ENCODE measurements at places on chromosomes 13 and 19.
A peak's percentile ranks its signal among the peaks of the same experiment; 100 is the strongest.

- DNase-seq = no peak
These were observed 20.9 kb downstream of the MBD3L2B start for GRCh38 chr19:7000333-7000732.

DNA sequence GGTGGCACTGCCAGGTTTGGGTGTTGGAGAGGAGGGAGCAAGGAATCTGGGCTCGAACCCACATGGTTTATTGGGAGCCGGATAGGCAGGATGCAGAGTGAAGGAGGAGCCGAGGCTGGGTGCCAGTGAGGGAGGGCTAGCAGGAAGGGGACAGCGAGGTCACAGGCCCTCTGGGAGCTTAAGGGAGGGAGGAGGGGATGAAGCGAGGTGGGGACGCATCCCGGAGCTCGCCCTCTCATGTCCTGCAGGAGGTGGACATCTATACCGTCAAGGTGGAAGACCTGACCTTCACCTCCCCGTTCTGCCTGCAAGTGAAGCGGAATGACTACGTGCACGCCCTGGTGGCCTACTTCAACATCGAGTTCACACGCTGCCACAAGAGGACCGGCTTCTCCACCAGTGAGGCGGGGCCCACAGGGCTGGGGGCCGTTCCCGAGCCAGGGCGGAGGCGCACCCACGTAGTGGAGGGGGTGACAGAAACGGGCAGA is 3.5 kb upstream of the ADM5 start:
- no peak for DNase-seq

DNA sequence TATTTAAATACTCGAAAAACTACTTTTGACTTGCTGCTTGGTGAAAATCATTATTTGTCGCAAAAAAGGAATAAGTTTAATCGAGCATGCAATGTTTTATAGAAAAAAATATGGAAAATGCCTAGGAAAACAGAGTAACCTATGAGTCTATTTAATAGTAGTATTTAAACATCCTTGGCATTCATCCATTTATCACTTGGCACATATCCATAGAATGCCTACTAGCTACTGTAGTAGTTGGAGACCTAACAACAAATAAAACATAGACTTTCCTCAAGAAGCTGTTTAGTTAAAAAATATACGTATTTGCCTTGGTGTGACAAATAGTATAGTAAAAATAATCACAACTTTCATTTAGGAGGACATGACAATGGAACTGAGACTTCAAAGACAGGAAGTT is 302.1 kb downstream of the DIAPH3 start:
- no peak for DNase-seq

GRCh38 chr19:20165971-20166592 is 932 bp upstream of the ZNF486 start:
- DNase-seq = no peak

- DNase-seq = no peak
These were observed 2.0 kb downstream of the GPR183 start for GRCh38 chr13:99305158-99305557.

- no peak for DNase-seq
These were observed 1208.0 kb downstream of the DIAPH3 start for GRCh38 chr13:58955546-58956385.

DNA sequence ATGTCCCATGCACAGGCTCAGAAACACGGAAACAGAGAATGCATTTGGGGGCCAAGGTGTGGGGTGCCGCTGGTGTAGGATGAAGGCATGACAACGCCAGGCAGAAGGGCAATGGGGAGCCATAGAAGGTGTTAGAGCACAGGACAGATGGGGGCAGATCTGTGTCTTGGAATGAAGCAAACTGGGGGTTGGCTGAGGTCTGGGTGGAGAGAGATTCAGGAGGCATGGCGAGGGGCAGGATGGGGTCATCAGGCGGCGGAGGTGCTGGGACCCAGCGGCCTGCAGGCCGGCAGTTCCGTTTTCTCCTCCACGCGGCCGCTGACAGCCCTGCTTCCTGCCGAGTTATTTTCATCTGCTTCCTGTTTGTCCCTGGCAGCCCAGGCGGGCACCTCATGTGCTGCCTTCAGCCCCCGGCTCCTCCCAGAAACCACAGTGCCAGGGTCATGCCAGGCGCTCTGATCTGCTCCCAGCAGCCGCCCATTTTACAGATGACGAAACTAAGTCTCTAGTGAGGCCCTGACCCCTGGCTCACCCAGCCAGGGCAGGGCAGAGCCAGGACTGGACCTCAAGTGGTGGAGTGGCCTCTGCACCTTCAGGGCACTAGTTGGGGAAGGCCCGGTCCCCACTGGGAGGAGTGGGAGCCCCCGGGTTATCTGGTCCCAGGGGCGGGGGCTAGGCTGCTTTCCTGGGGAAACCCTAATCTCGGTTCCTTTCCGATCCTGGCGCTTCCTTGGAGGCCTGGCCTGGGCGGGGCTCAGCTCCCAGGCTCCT is 2.2 kb downstream of the ARHGAP45 start:
- DNase-seq = no peak

GRCh38 chr19:51750400-51751094 is 1.1 kb downstream of the FPR1 start:
- DNase-seq = no peak

DNA sequence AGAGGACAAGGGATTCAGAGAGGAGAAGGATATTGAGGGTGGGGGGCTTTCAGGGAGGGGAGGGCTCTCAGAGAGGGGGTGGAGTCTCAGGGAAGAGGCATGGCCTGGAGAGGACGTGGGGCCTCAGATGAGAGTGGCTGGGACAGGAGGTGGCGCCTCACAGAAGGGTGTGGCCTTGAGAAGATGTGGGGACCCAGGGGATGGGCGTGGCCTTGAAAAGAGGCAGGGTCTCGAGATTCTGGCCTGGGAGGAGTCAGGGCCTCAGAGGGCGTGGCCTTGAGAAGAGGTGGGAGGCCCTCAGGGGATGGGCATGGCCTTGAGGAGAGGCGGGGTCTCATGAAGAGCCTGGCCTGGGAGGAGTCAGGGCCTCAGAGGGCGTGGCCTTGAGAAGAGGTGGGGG is 23.7 kb upstream of the TNFSF14 start:
- DNase-seq = no peak

DNA sequence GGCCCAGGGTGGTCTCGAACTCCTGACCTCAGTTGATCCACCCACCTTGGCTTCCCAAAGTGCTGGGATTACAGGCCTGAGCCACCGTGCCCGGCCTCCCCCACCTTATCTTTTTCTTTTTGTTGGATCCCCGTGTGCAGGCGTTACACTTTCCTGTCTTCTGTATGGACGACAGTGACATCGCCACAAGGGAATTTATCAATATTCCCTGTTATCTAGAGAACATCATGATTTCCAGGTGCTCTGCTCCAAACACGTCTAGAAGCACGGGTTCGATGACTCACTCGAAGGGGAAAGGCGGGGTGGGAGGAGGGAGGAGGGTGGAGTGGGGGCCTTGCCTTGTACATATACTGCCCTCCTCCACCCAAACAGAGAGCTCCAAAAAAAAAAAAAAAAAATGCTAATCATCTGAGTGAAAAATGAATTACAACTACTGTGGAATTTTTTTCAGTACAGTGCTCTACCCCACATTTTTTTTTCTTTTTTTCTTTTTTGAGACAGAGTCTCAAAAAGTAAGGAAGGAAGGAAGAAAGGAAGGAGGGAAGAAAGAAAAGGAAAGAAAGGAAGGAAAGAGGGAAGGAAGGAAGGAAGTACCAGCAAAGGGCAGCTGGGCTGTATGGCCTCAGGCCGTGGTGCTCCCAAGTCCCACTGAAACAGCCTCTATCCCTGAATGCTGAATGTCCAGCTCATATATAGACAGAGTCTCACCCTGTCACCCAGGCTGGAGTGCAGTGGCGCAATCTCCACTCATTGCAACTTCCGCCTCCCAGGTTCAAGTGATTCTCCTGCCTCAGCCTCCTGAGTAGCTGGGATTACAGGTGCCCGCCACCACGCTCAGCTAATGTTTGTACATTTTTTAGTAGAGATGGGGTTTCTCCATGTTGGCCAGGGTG is 36.8 kb downstream of the INSR start:
- no peak for DNase-seq

DNA sequence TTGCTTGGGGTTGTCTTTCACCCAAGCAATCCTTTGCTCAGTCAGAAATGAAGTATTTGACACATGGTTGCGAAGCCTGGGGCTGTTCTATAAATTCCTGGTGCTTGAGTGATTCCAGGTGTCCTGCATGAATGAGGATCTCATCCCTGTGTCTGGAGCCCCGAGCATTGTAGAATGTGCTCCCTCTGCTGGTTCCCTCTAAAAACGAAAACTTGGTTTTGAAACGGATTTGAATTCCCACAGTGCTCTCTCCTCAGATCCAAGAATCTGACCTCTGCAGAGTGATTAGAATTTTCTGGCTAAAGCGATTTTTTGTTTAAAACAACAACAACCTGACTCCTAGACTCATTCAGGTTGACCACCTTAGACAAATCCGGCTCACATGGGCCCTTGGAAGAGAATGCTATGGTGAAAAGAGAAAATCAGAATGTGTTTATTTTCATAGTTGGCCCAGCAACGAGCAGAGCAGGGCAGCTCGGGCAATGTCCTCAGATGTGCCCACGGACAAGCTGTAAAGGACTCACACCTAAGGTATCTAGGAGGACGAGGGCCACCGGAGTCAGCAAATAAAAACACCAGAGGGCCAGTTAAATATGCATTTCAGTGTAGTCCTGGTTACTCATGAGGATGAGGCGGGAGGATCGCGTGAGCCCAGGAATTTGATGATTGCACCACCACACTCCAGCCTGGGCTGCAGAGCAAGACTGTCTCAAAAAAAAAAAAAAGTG is 8.7 kb upstream of the ATP12A start:
- DNase-seq = peak; percentile 57

GRCh38 chr13:104074326-104074725 is 1008.1 kb upstream of the SLC10A2 start:
- no peak for DNase-seq

DNA sequence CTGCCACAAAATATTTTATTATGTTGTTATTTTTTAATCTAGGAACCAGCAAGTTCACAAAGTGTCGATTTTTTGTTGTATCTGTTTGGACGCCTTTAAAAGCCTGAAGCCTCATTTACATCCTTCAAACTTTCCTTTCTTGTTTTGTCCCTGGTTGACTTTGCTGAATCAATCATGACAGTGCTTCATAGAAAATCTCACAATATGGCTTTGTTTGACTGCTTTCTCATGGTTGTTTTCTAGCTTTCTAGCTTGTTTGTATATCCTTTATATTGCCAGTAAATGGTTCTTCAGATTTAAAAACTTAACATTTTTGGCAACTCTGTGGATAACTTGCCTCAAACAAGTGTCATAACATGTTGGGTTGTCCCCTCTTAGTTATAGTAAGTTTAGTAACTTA is 84.1 kb upstream of the ATXN8OS start:
- no peak for DNase-seq

DNA sequence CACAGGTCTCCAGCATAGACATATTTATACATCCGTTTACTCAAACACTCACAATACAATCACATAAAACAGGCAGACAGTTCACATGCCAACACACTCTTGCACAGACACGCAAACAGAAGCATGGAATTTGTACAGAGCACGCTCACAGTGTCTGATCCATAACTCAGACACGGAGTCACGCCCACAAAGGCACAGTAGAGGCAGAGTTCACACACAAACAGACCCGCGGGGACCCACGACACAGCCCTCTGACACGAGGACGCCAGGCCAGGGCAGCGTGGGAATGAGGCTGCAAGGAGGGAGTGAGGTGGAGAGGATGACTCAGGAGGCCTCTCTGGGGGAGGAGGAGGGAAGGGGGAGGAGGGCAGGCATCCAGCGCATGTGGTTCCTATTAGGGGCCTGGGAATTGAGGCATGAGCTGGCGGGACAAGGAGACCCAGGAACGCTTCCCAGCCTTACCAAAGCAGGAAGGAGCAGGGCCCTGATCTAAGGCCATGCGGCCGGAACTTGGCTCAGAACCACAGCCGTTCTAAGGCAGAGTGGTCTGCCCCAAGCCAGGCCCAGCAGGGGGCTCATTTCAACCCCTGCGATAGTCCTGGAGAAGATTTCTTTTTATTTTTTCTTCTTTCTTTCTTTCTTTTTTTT is 9.1 kb upstream of the OLFM2 start:
- peak; percentile 12 for DNase-seq

GRCh38 chr19:21454901-21455300 is 50.5 kb upstream of the ZNF429 start:
- DNase-seq = no peak

- DNase-seq = no peak
These were observed 18.0 kb downstream of the PEPD start for GRCh38 chr19:33503433-33504057.

DNA sequence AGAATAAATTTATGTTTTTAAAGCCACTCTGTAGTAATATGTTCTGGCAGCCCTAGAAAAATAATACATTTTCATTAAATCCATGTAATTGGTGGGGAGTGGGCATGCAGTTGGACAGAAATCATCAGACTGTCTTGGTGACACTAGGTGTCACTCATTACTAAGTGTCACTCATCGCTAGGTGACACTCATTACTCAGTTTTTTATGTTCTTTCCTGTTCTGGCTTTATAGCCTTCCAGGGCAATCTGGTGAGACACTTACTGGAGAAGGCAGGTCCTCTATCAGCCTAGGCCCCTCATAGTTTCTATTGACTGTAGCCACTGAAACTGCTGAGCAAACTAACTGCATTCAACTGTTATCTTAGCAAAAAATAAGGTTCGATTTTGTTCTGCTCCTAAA is 542.1 kb downstream of the SLITRK1 start:
- no peak for DNase-seq

- no peak for DNase-seq
These were observed 43.8 kb downstream of the SPRY2 start for GRCh38 chr13:80297094-80297493.

DNA sequence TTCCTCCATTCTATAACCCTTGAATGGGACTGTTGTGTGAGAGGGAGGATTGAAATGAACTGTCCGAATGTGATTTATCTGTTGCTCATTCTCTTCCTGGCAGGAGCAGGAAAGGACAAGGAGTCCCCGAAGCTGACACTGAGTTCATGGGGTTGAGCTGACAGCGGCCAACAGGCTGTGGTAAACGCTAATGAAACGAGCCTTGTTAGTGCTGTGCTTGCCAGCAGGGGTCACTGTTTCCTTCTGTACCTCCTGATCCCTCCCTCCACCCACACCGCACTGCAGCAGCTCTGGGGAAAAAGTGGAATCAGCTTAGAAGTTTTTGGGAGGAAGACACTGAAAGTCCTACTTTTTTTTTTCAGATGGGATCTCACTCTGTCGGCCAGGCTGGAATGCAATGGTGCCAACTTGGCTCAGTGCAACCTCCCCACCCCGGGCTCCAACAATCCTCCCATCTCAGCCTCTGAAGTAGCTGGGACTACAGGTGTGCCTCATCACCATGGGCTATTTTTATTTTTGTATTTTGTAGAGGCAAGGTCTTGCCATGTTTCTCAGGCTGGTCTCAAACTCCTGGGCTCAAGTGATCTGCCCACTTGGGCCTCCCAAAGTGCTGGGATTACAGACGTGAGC is 6.7 kb upstream of the ZNF761 start:
- no peak for DNase-seq

DNA sequence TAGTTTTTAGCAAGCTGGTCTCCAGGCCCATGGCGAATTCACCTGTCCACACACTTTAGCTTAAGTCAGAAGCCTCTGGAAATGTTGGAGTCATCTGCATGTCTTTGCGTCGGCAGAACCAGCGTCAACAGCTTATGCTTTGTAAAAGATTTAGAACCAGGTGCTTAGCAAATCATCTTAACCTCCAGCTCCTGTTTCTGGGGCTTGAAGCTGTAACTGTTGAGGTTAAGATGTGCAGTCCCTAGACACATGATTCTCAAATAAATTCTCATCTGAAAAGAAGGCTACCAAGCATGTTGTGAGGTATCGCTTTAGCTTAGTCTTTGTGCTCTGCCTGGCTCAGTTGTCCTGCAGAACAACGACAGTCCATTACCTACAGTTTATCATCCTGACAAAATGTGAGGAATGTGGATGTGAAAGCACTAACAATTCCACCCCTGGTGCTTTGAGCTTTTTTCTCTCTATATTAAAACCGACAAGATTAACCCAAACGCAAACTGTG is 4.4 kb downstream of the EFNB2 start:
- no peak for DNase-seq

- DNase-seq = peak; percentile 33
These were observed 53.2 kb downstream of the GPR12 start for GRCh38 chr13:26707122-26708006.
